Activated CD8-positive, alpha-beta memory T cell treated with anti-CD3 and anti-CD28 coated beads for 1 hour (primary cell): ENCODE measurements at places on chromosomes 3 and 15.

GRCh38 chr15:90344662-90345061 lies 7.4 kb upstream of the ZNF774 start:
- no peak for DNase-seq

- DNase-seq: no peak
These were observed 48.0 kb downstream of the PTH1R start for GRCh38 chr3:46925585-46925934.

DNA sequence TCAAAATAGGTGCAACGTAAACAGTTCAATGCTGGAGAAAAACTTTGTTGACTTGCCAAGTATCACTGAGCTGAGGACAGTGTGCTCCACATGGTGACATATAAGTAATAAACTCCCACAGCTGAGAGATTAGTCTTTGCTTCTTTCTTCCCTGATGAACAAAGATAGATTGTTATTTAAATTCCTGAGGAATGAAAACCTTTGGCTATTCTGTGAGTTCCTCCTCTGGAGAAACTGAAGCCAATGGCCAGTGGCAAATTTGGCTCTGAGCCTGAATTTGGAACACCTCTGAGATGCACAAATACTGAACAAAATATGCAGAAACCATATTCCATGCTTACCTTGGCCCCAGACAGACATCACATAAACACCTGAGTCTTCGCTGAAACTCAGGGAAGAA lies 63.3 kb downstream of the RPL22L1 start:
- no peak for DNase-seq

- no peak for DNase-seq
These were observed 88.9 kb downstream of the ITPR1 start for GRCh38 chr3:4581920-4582611.

DNA sequence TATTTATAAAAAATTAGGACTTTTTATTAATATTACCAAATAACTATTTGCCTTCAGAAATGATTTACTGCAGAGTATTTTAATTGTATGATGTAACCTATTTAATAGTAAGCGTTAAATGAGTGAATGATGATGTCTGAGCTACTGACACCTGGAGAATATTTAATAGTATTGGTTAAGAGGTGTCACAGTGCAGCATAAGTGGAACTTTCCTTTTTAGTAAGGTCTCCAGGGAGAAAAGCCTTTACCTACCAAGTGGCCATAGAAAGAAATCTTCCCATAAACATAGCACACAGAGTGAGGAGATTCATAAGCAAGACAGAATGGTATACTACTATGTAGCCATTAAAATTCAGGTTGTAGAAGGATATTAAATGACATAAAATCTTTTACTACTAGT lies 441.7 kb downstream of the TBL1XR1 start:
- no peak for DNase-seq

DNA sequence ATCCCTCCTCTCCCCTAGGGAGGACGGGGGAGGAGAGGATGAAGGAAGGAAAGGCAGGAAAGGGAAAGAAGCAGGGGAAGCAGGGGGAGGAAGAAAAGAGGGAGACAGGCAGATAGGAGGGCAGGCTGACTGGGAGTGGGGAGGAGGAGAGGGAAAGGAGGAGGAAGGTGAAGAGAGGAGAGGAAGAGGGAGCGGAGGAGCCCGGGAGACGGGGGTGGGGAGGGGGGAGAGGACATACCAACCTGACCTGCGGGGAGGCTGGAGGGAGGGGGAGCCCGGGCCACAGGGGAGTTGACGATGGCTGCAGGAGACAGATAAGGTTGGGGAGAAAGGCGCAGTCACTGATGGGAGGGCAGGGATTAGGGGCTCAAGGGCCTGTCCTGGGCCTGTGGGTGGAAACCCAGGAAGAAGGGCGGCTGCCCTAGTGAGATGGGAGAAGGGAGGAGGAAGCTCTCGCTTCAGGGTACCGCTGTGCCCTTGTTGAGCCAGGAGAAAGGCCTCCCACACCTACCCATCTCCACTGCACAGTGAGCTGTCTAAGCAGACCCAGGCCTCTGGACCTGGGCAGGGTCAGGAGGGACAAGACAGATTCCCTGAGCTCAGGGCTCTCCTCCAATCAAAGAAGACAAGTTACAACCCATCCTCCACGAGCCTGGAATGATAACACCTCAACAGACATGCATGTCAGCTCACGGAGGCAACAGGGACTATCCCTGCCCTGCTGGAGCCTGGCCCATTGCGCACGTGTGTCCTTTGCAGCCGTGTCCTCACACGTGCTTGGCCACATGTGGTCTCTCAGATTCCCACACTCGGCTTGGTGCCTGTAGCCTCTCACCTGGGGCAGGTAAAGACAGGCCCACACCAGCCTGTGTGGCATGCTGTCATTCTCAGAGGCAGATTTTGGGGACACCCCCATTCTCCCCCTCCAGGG lies 27.9 kb downstream of the C3orf18 start:
- DNase-seq: no peak

GRCh38 chr15:72850833-72851232 lies 67.3 kb upstream of the ADPGK start:
- DNase-seq: no peak

DNA sequence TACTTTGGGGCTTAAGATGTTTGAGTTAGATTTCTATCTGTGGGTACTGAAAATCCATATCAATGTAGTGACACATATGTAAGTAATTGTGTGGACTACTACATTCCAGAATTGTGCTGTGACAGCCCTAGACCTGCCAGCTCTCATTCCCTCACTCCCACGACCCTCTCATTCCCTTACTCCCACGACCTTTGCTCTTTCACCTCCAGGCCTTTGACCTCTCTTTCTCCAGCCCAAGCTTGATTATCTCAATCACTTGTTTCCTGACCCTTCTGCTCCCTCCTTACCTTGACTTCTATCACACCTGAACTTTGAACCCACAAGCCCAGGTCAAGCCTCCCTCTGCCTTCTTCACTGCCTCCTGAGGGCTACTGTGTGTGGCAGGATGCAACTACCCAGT lies 3.6 kb upstream of the RUVBL1 start:
- DNase-seq: no peak

DNA sequence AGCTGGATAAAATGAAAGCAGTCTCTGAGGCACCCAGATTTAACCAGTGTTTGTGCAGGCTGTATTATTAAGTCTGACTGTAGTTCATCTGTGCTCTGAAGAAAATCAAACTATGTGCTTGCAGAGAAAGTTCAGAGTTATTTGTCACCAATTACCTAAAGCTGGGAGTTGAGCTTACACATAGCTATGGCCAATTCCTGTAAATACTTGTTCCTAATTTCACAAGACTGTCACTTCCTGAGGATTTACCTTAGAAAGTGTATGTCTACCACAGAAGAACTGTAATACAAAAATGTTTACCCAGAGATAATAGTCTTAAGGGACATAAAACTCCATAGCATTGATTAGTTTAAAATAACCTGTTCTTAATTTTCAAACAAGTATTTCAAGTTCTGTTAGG lies 628.4 kb upstream of the TGFBR2 start:
- DNase-seq: no peak

GRCh38 chr3:105979961-105980360 lies 111.1 kb upstream of the CBLB start:
- no peak for DNase-seq

DNA sequence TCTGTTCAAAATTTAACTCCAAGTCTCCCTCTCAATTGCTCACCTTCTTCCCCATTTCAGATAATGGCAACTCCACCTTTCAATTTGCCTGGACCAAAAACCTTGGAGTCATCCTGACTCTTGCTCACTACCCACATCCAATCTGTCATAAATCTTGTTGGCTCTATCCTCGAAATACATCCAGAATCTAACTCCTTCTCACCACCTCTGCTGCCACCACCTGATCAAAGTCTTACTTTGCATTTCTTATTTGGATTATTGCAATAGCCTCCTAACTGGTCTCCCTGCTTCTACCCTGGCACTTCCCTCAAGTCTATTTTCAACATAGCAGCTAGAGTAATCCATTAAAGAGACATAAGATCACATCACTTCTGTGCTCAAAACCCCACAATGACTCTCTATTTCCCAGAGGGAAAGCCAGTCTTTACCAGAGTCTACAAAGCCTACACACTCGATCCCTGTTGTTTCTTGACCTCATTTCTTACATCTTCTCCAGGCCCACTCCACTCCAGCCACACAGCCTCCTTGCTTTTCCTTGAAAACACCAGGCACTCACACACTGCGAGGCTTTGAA lies 86.6 kb downstream of the GPR156 start:
- no peak for DNase-seq

DNA sequence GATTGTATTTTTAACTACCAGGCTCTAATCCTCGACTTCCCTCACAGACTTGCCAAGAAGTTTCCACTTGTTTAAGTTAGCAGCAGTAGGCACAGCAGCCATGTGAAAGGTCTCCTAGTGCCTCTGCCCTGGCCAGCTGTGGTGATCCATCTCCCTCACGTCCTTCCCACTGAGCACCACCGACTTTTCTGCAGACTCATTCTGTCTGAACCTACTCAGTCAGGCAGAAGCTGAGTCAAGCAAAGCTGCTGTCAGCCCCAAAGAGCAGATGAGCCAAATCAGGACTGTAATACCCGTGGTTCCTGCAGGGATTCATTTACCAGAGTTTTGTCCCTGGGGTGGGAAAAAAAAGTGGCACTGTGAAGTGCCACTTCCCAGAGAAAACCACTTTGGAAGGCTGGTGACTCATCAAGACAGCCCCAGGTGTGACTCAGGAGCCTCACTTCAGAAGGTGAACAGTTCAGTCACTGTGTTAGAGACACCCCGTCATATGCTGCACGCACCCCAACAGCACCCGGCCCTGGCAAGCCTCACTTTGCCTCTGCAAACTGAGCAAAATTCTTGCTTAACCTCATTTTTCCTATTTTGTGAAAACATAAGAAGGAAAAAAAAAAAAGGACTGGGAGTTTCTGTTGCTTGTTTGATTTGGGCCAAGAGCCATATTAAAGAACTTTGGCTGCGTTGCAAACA lies 76.0 kb downstream of the WWTR1 start:
- DNase-seq: no peak

- no peak for DNase-seq
These were observed 31.8 kb upstream of the SMAD3 start for GRCh38 chr15:67033571-67034044.

DNA sequence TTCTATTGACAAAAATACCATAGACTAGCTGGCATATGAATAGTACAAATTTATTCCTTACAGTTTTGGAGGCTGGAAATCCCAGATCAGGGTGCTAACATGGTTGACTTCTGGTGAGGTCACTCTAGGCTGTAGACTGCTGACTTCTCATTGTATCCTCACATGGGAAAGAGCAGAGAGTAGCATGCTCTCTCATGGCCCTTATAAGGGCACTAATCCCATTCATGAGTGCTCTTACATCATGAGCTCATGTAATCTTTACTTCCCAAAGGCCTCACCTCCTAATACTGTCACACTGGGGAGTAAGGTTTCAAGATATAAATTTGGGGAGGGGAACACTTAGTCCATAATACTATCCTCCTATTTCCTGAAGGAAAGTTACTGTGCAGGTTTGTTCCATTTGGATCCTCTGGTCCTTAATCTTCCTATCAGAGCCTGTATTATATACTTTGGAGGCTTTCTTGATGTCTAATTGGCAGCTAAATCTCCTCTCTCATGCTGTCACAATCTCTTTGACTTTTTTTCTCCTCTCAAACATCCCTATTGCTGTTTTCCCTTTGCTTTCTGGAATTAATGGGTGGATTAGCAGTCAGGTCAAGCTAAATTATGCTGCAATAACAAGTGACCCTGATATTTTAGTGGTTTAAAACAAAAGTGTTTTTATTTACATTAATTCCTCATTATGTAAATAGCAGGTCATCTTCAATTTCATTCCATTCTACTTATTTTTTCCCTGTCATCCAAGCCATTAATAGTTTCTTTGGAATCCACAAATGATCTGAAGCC lies 23.1 kb upstream of the LEKR1 start:
- no peak for DNase-seq

DNA sequence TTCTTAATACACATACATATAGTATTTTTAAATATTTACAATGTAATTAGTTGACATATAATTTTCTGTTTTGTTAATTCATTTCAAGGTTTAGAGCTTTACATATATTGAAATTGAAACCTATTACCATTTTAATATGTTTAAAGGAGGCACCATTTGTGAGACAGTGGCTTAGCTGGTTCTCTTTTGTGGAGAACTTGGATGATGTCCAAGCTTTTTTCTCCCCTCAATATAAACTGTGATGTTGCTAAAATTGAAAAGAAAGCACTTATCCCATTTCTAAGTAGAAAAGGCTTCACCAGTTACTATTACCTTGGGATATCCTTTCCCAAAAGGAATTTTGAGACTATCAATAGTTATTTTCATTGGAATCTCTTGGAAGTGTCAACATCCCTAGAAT lies 707.2 kb downstream of the NTRK3 start:
- DNase-seq: no peak

GRCh38 chr3:146078031-146078430 lies 83.0 kb downstream of the PLOD2 start:
- DNase-seq: no peak

GRCh38 chr15:67897646-67898339 lies 57.9 kb upstream of the RNU6-1 start:
- no peak for DNase-seq

GRCh38 chr15:39118510-39118909 lies 462.4 kb upstream of the THBS1 start:
- DNase-seq: no peak

DNA sequence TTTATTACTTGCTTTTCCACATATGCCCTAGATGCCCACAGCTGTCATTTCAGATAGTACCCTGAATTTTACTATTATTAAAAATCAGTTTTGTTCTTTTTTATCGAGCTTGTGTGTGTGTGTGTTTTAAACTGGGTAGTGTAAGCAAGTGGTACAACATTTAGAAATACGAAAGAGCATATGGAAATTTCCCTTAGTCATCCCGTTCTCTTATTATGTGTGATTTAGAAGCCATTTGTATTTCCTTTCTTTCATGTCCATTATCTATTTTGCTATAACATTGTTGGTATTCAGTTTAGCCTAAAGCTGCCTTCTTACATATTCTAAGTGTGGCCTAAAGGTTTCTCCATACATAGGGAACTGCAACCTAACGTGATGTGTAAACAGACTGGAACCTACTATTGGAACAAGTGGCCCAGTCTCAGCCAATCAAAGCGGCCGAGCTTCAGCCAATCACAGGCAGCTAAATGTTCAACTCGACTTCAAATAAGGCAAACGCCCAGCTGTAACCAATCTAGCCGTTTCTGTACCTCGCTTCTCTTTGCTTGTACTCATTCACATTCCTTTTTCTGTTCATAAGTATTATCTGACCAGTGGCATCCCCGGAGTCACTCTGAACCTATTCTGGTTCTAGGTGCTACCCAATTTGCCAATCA lies 14.7 kb upstream of the SYN2 start:
- no peak for DNase-seq

DNA sequence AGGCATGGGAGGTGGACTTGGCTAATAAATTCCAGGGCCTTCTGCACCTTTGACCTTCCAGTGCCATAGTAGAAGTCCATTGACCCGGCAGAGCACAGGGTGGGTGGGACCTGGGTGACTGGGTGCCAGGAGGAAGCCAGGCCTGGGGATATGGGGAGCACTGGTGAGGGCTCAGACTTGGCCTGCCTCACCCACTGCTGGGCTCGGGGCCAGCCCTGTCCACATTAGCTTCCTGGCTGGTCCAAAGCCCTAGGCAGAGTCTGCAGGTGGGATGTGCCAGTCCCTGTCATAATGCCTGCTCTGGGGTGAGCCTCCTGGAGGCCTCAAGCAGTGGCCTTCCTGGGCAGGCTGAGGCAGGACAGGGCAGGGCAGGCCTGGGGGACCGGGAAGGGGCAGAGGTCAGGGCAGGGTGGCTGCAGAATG lies 38.1 kb upstream of the CHRNB4 start:
- no peak for DNase-seq

GRCh38 chr3:87267953-87268645 lies 8.3 kb downstream of the POU1F1 start:
- no peak for DNase-seq

- no peak for DNase-seq
These were observed 105.0 kb upstream of the GAP43 start for GRCh38 chr3:115518100-115518852.
